Activated CD4-positive, alpha-beta memory T cell treated with anti-CD3 and anti-CD28 coated beads, Interleukin-2, amount 10 ng/mL, durations not matched to agents 7 days and 5 days (primary cell): ENCODE measurements at places on chromosomes 4 and X. TPM values are rescaled to one million over a fixed set of nuclear protein-coding genes. Genes with fewer than 3 reads are reported as not detected.

DNA sequence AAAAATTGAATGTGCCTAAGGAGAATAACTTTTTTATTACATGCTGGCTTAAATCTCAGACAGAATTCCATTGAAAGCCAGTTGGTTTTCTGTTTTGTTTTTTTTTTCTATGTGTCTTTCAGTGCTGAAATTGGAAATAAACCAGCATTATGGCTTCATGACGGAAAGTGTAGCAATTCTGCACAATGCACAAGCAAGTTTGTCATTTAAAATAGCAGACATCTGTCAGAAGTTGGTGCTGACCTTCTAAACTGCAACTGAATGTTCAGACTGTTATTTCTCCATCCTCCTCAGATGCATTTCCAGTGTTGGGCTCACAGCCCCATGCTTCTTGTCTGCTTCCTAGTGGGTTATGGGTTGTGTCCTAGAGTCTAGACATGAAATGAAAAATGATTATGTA, 107.2 kb upstream of the LIMCH1 start:
- no peak for DNase-seq

GRCh38 chr4:145743641-145744040, 63.7 kb downstream of the C4orf51 start:
- DNase-seq, result no peak

- DNase-seq, result no peak
Measured at GRCh38 chr4:100290585-100290984, 100.3 kb upstream of the DDIT4L start.

- DNase-seq, result no peak
Measured at GRCh38 chrX:70554523-70554922, 109.9 kb downstream of the DLG3 start.

GRCh38 chr4:57110640-57111511, 691 bp upstream of the IGFBP7 start:
- peak; percentile 23 for DNase-seq

DNA sequence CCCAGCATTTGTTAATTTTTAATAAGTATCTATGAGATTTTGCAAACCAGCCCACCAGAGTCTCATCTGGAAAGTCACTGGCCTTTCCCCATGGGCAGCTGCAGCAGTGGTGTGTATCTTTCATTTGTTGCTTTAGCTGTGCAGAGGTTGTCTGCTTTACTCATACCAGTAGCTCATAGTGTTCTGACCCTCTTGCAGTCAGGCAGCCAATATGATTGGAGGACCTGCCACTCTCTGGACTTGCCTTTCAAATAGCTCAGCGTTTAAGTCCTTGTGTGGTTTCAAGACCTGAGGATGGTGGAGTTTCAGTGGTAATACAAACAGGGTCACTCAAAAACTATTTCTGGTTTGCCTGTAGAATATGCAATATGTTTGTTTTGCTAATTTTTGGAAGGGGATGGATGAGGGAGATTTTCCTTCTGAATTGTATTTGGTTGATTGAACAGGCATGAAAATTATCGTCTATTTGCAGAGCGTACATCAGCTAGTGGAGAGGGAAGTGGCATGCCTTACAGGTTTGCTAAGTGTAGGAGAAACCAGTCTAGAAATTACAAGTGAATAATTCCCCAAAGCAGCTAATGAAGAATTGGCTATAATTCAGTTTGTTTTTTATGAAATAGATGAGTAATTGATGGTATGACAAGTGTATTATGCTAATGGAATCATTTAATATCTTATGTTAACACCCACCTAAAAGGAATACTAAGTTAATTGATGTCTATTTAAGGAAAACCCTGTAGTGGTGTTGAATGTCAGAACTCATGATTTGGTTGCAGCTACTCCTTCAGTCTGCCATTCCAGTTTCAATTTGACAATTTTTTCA, 8.9 kb downstream of the POLA1 start:
- DNase-seq, result no peak

GRCh38 chrX:31190221-31190975, 118.6 kb upstream of the FTHL17 start:
- no peak for DNase-seq

DNA sequence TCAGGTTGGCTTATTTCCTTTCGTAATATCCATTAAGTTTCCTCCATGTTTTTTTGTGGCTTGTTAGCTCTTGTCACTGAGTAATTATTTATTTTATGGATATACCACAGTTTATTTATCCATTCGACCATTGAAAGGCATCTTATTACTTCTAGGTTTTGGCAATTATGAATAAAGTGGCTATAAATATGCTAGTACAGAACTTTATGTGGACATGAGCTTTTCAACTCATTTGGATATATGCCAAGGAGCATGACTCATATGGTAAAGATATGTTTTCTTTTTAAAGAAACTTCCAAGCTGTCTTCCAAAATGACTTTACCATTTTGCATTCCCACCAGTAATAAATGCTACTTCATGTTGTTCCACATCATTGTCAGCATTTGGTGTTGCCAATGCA, 803.6 kb downstream of the GLUD2 start:
- DNase-seq, result no peak

DNA sequence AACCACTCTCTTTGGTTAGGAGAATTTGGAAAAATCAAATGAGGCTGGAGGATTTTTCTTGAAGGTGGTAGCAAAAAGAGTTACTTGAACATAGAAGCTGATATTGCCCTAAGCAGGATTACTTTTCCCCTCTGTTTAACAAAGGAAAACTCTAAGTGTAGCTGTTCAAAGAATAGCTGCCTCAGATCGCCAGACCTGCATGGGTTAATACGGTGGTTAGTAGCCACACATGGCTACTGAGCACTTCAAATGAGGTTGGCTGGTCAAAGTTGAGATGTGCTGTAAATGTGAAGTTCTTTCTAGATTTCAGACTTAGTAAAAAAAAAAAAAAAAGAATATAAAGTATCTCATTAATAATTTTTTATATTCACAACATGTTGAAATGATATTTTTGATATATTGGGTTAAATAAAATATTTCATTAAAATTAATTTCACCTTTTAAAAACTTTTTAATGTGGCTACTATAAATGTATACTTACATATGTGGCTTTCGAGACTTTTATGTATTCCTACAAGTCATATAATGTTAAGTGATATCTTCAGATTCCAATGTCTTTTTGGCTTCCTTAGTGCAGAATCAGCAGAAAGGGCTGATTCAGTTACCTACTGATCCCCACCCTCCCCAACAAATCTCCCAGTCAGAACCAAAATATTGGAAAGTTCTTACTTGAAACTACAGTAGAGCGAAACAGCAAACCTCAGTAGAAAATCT, 3.3 kb upstream of the RPS6KA3 start:
- no peak for DNase-seq

- no peak for DNase-seq
Measured at GRCh38 chrX:13432414-13433297, 112.8 kb upstream of the ATXN3L start.

GRCh38 chr4:109572154-109572553, 12.1 kb downstream of the MCUB start:
- DNase-seq, result no peak

DNA sequence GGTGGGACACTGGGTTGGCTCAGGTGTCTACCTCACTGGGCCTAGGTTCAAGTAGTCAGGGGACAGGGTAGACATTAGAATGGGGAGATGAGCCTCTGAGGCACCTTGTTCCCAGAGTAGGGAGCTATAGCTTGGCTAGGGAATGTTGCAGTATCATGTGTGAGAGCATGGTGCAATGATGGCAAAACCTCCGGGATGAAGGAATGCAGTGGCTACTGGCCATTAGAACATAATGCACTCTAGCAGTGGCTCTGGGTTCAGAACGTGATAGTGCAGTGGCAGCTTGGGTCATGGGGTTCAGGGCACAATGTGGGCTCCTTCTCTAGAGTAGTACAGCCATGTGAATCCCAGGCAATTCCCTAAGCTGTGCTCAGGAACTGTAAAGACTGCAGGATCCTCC, 471.5 kb downstream of the CCSER1 start:
- no peak for DNase-seq

- no peak for DNase-seq
Measured at GRCh38 chrX:123771449-123772064, 38.7 kb upstream of the THOC2 start.

DNA sequence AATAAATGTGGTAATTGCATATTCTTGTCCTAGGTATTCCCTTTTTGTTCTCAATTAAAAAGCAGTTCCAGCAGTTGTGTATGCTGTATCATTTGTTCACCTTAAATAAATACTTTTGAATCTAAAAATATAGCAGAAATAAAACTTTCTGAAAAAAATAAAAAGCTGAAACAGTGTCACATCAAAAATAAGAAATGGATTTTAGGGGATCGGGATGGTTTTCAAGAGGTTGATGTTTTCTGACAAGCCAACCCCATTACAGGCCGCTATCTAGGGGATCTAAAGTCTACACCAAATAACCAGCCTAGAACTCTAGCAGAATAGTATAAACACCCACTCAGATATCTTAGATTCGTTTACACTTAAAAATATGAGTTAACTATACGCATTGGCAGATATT, 95.4 kb upstream of the MAML3 start:
- DNase-seq, result no peak

- no peak for DNase-seq
Measured at GRCh38 chrX:74449322-74449936, 28.1 kb downstream of the SLC16A2 start.

DNA sequence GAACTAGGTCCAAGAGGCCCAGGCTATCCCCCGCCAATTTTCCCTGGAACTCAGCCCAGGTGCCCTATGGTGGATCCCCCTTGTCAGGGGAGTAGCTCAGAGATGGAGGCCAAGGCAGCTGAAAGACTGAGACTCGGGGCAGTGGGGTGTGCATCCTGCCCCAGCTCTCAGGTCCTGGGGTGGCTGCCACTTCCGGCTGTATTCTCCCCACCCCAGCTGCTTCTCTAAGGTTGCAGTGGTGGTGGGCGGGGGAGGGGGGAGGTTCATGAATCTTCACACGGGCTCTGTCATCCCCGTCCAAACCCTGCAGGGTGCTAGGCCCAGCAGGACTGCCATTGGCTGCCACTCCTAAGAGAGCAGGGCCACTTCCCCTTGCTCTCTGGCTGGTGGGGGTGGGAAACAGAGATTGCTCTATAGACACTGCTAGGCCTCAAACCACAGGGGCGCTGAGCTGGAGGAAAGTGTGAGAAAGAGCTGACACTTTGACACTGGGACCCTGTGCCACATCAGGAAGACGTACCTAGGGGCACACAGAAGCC, 1.5 kb downstream of the SASH3 start:
- DNase-seq, result peak; percentile 89

DNA sequence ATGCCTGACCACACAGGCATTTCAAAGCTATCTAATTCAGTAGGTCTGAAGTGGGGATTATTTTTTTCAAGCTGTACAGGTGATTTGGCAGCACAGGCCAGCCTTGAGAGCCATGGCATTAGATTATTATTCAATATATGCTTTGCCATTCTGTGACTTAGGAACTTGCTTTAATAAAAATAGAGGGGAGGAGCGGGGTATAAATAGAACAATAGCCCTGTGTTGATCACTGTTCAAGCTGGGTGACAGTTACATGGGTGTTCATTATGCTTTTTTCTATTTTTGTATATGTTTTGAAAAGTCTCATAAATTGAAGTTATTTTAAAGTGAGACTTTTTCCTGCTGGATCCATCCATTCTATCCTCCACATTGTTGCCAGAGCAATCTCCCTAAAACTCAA, 20.3 kb downstream of the HUWE1 start:
- no peak for DNase-seq

- DNase-seq, result no peak
Measured at GRCh38 chr4:5469151-5469775, 239.1 kb downstream of the EVC2 start.

The PLXNA3 gene
- total RNA-seq, result 52.8 TPM

The OPRPN gene
- total RNA-seq, result not detected

The ANTXR2 gene
- 114 TPM for total RNA-seq

The FGG gene
- total RNA-seq, result not detected

The HS3ST1 gene
- not detected for total RNA-seq

The DCAF4L1 gene
- 0.10 TPM for total RNA-seq

The CLDN22 gene
- not detected for total RNA-seq

The CFAP47 gene
- not detected for total RNA-seq

The PARM1 gene
- total RNA-seq, result not detected
